ENCODE measurements at places on chromosomes 16 and 17.

DNA sequence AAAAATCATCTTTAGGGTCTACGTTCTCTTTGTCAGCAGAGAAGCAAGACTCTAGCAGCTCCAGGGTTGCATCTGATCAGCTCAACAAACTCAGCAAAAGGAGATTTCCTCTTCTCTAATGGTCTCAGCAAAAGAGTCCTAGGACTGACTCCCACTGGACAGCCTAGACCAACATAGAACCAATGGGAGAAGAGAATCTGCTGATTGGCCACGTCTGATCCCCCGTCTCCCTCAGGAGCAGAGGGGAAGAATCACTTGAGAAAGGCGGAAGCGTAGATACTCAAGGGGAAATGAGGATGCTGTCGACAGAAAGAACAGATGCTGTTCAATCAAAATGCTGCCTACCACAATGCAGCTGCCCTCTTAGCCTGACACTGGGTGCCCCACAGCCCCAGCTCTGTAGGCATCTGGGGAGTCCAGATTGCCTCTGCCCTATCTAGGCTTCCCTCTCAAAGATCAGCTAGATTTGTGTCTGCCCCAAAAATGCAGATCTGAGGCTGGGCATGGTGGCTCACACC, 31.5 kb upstream of the EMP2 start:
- DNase-seq, result no peak

DNA sequence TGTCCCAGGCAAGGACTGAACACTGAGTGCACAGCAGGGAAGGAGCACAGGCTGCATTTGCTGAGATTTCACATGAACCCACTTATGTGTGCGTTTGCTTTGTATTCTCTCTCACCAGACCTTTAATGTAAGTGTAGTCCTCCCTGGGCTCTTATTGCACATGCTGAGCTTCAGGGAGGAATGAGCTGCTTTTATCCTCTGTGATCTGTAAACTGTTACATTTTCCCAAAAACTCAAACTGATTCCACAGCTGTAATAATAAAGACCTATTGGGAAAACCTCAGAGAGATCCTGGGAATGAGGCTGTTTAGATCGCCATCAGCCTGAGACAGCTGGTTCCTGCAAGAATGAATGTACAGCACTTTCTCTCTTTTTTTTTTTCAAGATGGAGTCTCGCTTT, 53.6 kb upstream of the ADORA2B start:
- no peak for DNase-seq

GRCh38 chr16:64380751-64381150, 741.1 kb downstream of the CDH11 start:
- no peak for DNase-seq

GRCh38 chr16:12763517-12763916, 40.2 kb downstream of the CPPED1 start:
- no peak for DNase-seq

- no peak for DNase-seq
Measured at GRCh38 chr16:66166490-66166889, 200.0 kb upstream of the CDH5 start.

DNA sequence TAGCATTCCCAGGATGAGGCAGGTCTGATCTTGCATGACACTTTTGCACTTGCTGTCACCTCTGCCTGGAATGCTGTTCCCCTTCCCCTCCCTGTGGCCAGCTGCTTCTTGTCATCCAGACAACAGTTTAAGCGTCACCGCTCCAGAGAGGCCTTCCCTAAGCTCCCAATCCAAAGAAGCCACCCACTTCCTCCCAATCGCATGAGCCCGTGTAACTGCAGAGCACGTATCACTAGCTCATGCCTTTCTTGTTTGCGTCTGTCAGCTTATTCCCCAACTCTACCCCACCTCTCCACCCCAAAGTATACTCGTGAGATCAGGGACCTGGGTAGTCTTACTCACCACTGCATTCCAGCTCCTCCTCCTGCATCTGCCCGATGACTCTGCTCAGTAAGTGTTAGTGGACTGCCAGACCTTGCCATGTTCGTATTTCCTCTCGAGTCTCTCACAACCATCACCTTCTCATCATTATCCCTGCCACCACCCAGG, 92.8 kb downstream of the GAS7 start:
- no peak for DNase-seq

- no peak for DNase-seq
Measured at GRCh38 chr16:83134638-83135037, 507.9 kb downstream of the CDH13 start.

GRCh38 chr17:77756846-77757560, 201.5 kb upstream of the TNRC6C start:
- DNase-seq, result no peak

GRCh38 chr17:59002848-59003247, 103.8 kb downstream of the TRIM37 start:
- peak; percentile 24 for DNase-seq

DNA sequence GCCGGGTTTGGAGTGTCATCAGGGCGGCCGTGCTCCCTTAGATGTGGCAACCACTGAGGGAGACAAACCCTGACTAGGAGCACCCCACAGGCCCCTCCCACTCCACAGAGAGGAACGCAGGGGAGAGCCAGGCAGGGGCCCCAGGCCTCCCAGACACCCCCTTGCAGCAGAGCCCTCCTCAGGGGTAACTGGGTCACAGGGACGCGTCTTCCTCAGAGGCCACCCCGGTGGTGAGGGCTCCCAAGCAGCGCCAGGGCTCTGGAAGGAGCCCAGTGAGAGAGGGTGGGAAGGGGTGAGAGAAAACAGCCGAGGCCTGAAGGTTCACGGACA, 11.4 kb downstream of the FSCN2 start:
- DNase-seq, result no peak

DNA sequence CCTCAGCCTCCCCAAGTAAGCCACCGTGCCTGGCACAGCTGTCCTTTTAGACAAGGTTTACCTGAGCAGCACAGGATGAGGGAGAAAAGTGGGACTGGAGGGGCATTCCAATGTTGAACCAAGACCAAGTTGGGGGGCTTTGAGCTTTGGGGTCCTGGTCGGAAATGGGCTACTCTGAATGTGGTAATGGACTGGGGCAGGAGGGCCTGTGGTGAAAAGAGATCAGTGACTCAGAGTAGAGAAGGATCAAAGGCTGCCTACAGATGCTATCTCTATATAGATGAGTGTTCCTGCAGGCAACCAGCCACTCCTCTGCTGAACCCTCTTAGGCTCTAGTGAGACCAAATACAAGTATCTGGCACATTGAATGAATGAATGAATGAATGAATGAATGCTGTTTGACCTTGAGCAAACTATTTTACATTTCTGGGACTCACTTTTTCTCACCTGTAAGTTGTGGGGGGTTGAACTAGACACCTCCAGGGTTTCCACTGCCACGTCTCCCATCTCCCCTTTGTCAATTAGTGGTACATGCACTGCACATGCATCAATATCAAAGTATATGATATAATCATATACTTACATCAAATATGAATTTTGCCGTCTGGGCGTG, 26.3 kb upstream of the ETV4 start:
- no peak for DNase-seq

DNA sequence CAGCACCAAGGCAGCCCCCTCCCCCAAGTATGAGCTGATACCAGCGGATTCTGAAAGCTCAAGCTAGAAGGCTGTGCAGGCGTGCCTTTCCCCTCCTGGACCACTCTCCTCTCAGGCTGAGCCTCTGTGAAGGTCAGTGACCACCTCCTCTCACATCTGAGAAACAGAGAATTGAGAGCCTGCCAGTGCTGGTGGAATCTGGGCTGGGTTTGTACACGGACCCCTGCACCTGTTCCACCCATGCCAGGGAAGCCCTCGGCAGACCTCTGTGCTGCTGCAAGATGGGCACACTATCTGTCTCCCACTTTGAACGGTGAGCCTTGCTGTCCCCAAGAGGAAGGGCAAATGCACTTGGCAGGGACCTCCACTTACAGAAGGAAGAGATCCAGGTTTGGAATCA, 54.7 kb upstream of the SDK2 start:
- DNase-seq, result no peak

GRCh38 chr17:81049973-81050551, 15.1 kb downstream of the BAIAP2 start:
- peak; percentile 50 for DNase-seq

DNA sequence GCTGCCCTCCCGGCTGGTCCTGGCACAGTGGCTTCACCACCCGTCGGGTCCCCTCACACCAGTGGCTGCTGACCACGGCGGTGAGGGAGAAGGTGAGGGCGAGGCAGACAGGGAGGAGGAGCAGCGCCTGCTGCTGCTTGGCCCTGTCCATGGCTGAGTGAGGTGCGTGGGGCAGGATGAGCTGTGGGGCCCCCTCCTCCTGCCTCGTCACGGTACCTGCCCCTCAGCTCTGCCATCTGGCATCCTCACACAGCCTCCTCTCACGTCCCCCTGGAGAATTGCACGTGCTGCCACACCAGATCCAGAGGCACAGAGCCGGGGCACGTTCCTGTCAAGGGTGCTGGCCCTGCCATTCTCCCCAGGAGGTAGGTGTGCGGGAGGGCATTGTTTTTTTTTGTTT, at the start of gene GSG1L2:
GSG1L2 (minus strand) TSS at position 159 of the 400 bp plus-strand sequence; CDS start at position 151, 8 bp downstream.
- DNase-seq, result no peak

DNA sequence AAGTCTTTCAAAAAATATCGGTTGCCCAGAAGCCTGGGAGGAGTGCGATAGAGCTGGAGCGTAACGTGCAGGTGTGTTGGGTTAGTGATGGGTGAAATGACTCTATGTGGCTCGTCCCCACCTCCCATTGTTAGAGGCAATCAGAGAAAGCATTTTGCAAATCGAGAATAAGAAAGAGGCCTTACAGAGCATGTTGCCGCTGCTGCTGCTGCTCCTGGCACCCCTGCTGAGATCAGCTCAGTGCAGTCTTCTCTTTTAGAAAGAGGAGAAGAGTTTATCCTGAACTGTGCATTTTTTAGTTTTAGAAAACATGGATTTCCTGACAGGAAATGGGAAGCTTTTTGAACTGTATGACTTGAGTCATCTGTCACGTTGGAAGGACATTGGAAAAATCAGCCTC, 774.5 kb upstream of the RBFOX1 start:
- DNase-seq, result no peak

- no peak for DNase-seq
Measured at GRCh38 chr16:31268891-31269290, 9.1 kb downstream of the ITGAM start.

- DNase-seq, result peak; percentile 31
Measured at GRCh38 chr17:42453439-42453838, 5.2 kb upstream of the ATP6V0A1 start.

DNA sequence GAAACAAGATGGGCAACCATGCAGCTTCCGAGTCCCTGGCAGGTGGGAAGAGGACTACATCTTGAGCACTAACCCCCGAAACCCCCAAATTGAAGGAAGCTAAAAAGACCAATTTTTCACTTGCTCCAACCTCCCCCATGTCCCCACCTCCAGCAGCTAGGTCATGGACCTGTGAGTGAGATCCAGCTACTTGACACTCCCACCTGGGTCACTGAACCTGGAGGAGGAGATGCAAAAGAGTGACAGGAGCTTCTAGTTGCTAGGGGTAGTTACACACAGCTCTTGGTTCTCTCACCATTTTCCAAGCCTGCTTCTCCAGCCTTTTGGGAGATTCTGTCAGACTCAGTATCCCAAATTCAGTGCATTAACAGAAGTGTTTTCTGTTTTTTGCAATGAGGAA, 11.2 kb downstream of the PDZD9 start:
- DNase-seq, result no peak

DNA sequence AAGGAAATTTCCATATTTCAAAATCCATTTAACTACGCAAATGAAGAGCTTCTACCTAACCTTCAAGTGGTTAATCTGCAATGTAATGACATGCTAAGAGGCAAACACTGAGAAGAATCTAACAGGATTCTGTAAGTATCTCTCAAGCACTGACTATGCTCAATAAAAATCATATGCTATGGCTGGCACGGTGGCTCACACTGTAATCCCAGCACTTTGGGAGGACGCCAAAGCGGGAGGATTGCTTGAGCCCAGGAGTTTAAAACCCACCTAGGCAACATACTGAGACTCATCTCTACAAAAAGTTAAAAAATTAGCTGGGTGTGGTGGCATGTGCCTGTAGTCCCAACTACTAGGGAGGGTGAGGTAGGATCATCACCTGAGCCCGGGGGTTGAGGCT, 32.7 kb downstream of the GNA13 start:
- DNase-seq, result no peak

DNA sequence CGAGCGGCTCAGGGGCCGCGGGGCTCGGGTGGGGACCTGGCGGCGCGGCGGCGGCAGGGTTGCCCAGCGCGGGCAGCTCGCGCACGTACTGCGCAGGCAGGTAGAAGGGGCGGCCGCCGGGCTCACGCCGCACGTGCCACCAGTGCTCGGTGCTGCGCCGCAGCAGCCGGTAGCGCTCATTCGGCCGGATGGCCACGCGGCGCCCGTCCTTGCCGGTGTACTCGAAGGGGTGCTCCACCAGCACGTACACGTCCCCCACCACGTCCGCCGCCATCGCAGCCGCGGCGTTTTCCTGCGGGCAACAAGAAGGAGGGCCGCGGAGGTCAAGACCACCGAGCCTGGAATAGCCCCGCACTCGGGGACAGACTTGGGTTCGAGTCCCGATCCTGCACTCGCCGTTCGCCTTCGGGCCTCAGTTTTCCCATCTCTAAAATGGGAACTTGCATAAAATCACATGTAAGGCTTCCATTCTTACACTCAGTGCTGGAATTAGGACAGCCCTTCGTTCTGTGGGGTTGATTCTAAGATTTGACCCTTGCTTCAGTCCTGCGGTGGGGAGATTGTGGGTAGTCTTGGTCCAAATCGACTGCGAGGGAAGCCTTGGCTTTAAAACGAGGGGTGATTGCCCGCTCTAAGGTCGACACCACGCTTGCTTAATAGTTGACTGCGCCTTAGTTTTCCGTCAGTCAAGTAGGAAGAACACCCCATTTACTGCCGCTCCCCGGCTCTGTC, 2.5 kb downstream of the ARHGAP27 start:
- DNase-seq, result no peak

- no peak for DNase-seq
Measured at GRCh38 chr16:63938661-63939060, 1183.2 kb downstream of the CDH11 start.

GRCh38 chr17:77948690-77949114, 9.8 kb upstream of the TNRC6C start:
- no peak for DNase-seq

DNA sequence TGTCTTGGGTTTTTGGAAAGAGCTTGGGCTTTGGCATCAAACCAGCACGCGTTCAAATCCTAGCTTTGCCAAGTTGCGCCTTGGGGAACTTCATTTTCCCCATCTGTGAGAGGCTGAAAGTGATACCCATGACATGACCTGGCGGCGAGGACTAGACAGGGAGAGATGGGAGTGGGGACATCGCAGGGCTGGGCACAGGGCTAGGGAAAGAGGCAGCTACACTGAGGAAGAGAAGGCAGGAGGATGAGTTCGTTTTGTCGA, 202.9 kb downstream of the IRF8 start:
- no peak for DNase-seq

DNA sequence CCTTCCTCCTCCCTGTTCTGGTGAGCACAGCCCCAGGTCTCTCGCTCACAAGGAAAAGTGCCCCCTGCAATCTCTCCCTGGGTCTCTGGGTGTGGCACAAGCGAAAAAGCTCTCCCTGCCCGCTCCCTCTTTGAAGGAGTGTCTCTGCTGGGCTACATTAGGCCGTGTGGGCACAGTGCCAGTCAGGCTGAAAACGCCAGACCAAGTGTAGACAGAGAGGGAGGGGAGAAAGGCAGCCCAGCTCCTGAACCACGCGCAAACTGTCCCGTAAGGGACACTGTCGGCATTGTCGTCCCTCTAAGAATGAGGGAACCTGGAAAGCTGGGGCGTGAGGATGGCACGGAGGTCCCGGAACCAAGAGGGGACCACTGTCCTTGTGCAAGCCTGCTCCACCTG, 3.9 kb downstream of the SMIM5 start:
- DNase-seq, result no peak

Data from HL-60 (cell line).